ENCODE measurements at places on chromosomes 3 and 15. TPM values are rescaled to one million over a fixed set of nuclear protein-coding genes. Genes with fewer than 3 reads are reported as not detected.

The FBXL2 gene
- 35.8 TPM for polyA plus RNA-seq

The NTRK3 gene
- polyA plus RNA-seq: 20.6 TPM

The SOX14 gene
- not detected for polyA plus RNA-seq

The ANXA2 gene
- 11.5 TPM for polyA plus RNA-seq

The ZPLD1 gene
- polyA plus RNA-seq: not detected

The ZXDC gene
- 1.9 TPM for polyA plus RNA-seq

The ITGA11 gene
- 0.42 TPM for polyA plus RNA-seq

The TGM5 gene
- polyA plus RNA-seq: 0.24 TPM

The RASL12 gene
- not detected for polyA plus RNA-seq

The SPSB4 gene
- not detected for polyA plus RNA-seq

The CTXND1 gene
- polyA plus RNA-seq: 1.7 TPM

The NR2F2 gene
- polyA plus RNA-seq: 38.7 TPM

The SLC38A3 gene
- polyA plus RNA-seq: 4.2 TPM

The C3orf20 gene
- polyA plus RNA-seq: not detected

The VEPH1 gene
- polyA plus RNA-seq: 0.32 TPM

The GCNT3 gene
- polyA plus RNA-seq: not detected

The DAZL gene
- polyA plus RNA-seq: not detected

The SEMA3B gene
- polyA plus RNA-seq: 0.28 TPM

The GATA2 gene
- polyA plus RNA-seq: not detected

The VILL gene
- 1.0 TPM for polyA plus RNA-seq

The HESX1 gene
- polyA plus RNA-seq: 3.5 TPM

The HYAL1 gene
- not detected for polyA plus RNA-seq

The PIK3CA gene
- polyA plus RNA-seq: 22.1 TPM

The ARGFX gene
- polyA plus RNA-seq: not detected

The TRPM1 gene
- 0.39 TPM for polyA plus RNA-seq

The PAK2 gene
- 9.3 TPM for polyA plus RNA-seq

The CCDC80 gene
- 15.4 TPM for polyA plus RNA-seq

The TERC gene
- polyA plus RNA-seq: not detected

The ARRDC4 gene
- polyA plus RNA-seq: 7.8 TPM

The LAMB2 gene
- polyA plus RNA-seq: 12.6 TPM

The HYAL3 gene
- polyA plus RNA-seq: 3.8 TPM

The EIF4E3 gene
- polyA plus RNA-seq: 9.9 TPM

The SCAPER gene
- 59.1 TPM for polyA plus RNA-seq

The GPR62 gene
- polyA plus RNA-seq: not detected

The DCBLD2 gene
- polyA plus RNA-seq: 27.2 TPM

The CAND2 gene
- polyA plus RNA-seq: 2.6 TPM

The ZBTB11 gene
- polyA plus RNA-seq: 12.3 TPM

The CD96 gene
- polyA plus RNA-seq: not detected

The PYGO1 gene
- 2.4 TPM for polyA plus RNA-seq
